ENCODE measurements at places on chromosomes 5 and 9.

DNA sequence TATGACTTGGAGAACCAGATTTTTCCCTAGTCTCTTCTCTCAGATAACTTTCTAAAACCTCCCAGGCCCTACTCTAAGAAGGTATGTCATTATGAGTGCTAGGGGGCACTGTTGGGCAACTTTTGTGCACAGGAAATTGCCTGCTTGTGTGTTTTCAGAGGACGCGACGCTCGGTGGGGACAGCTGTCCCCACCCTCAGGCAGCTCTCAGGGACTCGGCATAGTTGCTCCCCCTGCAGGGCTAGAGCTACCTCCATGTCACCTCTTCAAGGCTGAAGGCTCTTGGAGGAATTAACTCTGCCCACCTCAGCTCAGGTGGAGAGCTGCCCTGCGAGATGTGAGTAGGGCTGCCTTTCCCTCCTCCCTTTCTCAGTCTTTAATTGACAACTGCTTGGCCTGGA lies 10.2 kb upstream of the TIFAB start:
- peak; percentile 79 for DNase-seq

GRCh38 chr9:121339437-121339836 lies 30.6 kb downstream of the STOM start:
- no peak for DNase-seq

DNA sequence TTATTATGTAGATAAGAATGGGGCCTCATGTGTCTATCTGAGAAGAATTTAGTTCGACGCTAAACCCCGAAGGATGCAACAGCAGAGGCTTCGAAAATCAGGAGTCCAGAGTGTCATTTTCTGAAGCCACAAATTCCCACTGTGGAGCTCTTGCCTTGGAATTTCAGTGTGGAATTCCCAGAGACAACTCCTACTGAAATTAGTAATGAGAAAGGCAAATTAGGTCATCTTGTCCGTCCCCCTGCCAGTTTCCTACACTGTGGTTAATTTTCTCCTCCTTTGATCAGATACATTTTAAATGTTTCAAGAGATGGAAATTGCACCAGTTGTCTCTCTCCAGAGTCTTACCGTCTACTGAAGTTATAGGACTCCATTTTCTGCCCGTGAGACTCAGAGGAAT lies 633.6 kb downstream of the BNC2 start:
- no peak for DNase-seq

- no peak for DNase-seq
Observed at GRCh38 chr9:13971966-13972655, 341.8 kb downstream of the NFIB start.

- DNase-seq, result no peak
Observed at GRCh38 chr9:136565086-136565714, 19.4 kb upstream of the NOTCH1 start.

DNA sequence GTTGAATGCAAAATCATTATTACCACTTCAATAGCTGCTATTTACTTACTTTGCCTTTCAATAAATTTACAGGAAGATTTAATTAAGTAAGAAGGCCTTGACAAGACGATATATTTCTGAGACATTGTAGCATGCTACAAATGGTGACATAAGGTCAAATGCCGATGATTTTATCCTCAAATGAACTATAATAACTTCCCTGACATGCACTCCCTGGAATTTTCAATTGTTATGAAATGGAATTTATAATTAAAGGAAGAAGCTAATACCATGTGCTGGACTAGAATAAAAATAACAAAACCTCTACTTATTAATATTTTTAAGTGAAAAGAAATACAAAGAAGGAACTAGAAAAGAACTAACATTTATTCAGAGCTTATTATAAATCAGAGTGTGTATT lies 30.2 kb upstream of the ITGA1 start:
- no peak for DNase-seq

- DNase-seq, result no peak
Observed at GRCh38 chr5:147565524-147565923, 55.7 kb upstream of the DPYSL3 start.

DNA sequence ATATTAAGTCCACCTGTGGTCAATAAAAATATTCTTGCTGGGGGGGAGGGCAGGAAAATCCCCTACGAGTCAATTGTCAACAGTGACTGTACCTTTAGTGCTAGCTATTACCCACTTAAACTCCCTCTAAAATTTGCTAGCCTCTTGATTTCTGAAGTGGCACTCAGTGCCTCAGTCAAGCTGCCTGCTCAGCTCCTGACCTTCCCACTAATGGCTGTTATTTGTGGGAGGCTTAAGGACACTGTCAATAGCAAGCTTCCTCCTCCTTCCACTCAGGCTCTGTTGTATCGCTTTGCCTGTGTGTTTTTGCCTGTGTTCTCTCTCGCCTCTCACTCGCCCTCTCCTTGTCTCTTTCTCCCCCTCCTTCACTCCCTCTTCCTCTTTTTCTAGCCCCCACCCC lies 140.8 kb downstream of the BNC2 start:
- no peak for DNase-seq

DNA sequence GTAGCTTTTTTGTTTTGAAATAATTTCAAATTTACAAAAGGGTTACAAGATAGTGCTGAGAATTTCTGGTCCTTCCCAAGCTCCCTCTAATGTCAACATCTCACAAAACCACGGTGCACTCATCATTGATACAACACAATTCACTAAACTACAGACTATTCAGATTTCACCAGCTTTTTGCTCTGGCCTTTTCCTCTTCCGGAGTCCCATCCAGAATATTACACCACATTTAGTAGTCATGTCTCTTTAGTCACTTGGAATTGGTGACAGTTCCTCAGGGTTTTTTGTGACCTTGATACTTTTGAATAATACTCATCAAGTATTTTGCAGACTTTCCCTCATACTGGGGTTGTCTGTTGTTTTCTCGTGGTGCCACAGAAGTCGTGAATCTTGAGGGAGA lies 484.0 kb downstream of the GADD45G start:
- no peak for DNase-seq

GRCh38 chr9:72871685-72872084 lies 81.2 kb downstream of the ALDH1A1 start:
- DNase-seq, result no peak

DNA sequence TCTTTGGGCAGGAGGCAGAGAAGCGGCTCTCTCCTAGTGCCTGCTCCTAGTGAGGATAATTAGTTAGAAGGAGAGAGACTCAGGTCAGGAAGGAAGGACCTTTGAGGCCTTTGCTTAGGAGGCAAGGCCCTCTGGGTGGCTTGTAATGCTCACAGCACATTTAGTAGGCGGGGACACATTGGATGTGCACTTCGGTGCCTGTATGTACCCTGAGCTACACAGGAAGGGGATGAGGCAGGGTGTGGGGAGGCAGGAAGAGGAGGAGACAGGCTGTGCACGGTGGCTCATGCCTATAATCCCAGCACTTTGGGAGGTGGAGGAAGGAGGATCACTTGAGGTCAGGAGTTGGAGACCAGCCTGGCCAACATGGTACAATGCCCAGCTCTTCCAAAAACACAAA lies 7.2 kb upstream of the LCN2 start:
- peak; percentile 5 for DNase-seq

GRCh38 chr5:68220260-68220659 lies 4.7 kb downstream of the PIK3R1 start:
- DNase-seq, result no peak

DNA sequence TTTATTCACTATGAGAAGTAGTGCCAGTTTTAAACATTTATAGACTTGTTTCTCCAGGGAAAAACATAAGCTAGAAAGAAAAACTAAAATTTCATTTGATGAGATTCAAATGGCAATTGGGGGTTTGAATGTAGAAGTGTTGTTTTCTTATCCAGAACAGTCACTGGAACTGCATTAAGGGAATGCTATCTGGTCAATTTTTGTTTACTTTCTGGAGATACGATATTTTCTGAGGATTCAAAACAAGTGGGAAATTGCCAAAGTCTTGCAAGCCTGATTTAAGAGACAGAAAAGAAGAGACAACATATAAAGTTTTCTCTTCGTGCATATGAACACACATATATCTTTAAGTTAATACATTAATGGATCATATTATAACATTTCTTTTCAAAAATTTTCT lies 118.4 kb downstream of the NXNL2 start:
- DNase-seq, result no peak

DNA sequence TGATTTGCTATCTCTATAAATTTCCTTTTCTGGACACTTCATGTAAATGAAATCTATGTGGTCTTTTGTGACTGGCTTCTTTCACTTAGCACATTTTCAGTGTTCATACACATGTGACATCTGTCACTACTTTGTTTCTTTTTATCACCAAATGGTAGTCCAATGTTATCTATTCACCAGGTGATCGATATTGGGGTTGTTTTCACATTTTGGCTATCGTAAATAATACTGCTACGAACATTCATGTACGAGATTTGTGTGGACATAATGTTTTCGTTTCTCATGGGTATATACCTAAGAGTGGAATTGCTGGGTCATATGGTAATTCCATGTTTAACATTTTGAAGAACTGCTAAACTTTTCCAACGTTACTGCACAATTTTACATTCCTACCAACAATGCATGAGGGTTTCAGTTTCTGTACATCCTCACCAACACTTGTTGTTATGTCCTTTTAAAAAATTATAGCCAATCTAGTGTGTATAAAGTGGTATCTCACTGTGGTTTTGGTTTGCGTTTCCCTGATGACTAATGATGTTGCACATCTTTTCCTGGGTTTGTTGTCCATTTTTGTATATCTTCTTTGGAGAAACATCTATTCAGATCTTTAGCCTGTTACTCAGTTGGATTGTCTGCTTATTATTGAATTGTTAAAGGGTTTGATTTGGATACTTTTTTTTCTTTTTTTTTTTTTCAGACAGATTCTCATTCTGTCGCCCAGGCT lies 263.0 kb downstream of the PDZD2 start:
- DNase-seq, result no peak

DNA sequence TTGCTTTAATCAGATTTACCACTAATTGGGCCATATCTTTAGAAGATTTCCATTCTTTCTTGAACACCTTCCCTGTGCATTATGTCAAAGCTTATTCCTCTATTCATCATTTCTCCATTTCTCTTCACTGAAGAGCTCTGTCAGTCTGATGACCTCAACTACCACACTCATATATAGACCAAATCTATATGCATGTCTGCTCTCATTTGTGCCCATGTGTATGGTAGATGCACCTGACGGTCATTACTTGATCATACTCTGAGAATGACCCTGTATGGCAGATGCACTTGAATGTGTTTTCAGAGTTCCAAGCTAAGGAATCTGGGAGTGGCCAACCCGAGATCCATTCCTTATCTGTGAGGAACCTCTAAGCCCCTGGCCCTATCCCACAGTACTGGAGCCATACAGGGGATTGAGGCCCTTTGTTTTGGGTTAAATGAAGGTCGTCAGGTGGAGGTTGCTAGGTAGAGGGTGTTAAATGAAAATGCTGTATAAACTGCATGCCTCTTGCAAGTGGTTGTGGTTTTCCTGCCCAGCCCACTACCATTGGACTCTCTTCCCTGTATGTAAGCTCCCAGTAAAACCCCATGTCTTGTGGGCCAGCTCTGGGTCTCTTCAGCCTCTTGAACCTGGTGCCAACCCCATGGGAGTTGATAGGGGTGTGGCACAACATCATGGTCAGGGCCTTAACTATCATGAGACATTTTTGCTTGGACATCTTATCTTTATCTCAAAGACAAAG lies 229.5 kb downstream of the KIAA0825 start:
- DNase-seq, result no peak

- no peak for DNase-seq
Observed at GRCh38 chr5:4720831-4721230, 419.3 kb upstream of the ADAMTS16 start.

DNA sequence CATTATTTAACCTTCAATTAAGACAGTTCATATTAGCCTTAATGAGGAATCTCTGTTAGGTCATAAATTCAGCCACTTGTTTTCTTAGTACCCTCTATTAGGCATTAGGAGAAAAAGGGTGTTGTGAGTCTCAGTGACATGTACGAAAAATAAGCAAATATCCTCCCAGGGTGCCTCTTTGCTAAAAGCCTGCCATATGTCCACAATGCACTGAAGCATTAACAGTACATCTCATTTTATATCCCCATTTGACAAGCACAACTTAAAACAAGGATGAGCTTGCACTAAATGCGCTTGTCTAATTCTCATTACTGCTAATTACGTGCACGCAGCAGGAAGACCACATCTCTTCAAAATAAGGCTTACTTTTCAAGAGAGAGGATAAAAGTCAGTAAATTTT lies 48.4 kb upstream of the SRFBP1 start:
- DNase-seq, result no peak

GRCh38 chr5:103464835-103465484 lies 97.6 kb downstream of the NUDT12 start:
- DNase-seq, result no peak

DNA sequence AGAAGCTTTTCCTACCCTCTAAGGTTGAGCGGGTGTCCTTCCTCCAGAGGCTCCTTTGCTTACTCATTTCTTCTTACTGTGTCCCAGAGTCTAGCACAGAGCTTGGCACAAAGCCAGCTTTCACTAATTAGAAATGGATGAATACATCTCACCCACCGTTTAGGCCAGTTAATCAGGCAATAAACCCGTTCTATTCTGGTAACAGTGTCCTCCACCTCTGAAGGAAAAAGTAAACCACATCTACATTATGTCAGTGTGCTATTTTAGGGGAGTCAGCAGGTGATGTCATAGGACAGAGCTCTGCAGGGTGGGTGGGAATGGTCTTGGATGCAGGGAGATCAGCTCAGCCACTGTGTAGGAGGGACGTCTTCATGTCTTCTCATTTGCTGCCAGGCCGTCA lies 109.2 kb downstream of the OSTF1 start:
- DNase-seq, result no peak

- DNase-seq, result no peak
Observed at GRCh38 chr5:59357381-59357977, 536.0 kb downstream of the PDE4D start.

GRCh38 chr5:78606241-78606640 lies 42.3 kb downstream of the LHFPL2 start:
- no peak for DNase-seq

GRCh38 chr9:11551106-11551505 lies 938.3 kb upstream of the PTPRD start:
- no peak for DNase-seq

Measured in glutamatergic neuron (in vitro differentiated cells).